Pancreas (tissue), 10 donors: ENCODE measurements at places on chromosomes 7 and 10. TPM values are rescaled to one million over a fixed set of nuclear protein-coding genes. Genes with fewer than 3 reads are reported as not detected.

DNA sequence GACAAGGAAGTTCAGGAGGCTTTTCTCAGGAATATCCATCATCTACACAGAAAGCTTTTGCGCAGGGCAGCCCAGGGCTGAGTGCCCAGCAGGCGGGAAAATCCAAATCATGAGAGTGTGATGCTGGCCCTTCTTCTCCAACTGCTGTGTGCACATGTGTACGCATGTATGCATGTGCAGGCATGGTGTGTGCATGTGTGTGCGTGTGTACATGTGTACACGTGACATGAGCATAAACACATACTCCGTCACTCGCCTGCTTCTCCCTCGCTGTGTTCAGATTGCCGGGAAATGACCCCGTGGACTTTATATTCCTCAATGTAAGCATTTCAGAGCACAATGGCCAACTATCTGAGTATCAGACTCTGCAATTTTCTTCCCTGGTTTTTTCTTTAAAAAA lies 85.1 kb downstream of the PRPF18 start:
- no peak for DNase-seq

DNA sequence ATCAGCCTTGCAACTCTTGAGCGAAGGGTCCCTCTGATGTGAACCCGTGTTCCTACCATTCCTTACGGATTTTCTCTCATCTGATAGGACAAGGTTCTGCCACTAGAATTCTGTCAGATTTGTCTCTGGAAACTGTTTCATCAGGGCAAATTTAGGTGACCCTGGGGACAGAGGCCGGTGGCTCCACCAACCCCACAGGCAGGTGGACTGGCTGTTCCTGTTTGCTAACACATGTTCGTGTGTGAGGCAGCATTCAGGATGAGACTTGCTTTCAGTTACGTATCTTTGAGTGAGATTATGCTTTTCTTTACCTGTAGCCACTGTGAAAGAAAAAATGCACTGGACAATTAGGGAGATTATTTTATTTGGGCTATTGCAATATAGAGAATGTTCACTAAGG lies 449.9 kb downstream of the INHBA start:
- DNase-seq, result no peak

DNA sequence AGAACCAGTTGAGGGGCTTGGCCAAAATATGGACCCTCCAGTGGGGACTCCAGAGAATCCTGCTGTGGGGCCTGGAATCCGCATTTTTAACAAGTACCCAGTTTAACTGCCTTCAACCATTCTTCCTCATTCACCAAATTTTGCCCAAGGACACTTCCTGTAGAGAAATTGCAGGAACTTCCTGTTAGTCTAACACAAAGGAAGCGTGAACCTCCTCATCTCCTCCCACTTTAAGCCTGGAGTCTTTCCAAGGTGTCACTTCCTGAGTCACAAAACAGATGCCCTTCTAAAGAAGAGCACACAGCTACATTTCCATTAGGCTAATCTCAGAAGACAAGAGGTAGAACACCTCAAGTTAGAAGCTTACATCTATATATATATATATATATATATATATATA lies 188.4 kb downstream of the PPP1R17 start:
- no peak for DNase-seq

DNA sequence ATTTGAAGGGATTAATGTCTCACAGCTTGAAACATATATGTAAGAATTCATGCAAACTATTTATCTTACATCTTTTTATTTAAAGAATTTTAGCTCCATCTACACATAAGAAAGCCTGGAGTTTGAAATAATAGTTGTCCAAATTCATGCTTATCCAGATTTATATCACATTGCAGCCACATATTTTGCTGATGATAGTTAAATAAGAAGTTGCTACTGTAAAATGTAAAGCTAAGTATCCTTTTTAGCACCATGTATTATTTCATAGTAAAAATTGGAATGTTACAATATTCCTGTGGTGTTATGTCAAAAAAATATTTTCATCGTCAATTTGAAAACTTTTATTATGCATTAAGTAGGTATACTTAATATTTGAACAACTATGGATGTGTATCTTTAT lies 27.3 kb upstream of the UMAD1 start:
- no peak for DNase-seq

GRCh38 chr10:98267069-98267893 lies 713 bp downstream of the LOXL4 start:
- no peak for DNase-seq

Gene SLC18A3
- 0.09 TPM for total RNA-seq

Gene XRCC2
- 0.20 TPM for total RNA-seq

Gene GPC2
- total RNA-seq, result 0.95 TPM
